Stimulated activated CD4-positive, alpha-beta T cell treated with anti-CD3 and anti-CD28 coated beads, Interleukin-15, amount 100 ng/mL, for 1 hour (primary cell): ENCODE measurements at places on chromosomes 11 and 22.

GRCh38 chr11:131686836-131687235, 316.4 kb downstream of the NTM start:
- no peak for DNase-seq

DNA sequence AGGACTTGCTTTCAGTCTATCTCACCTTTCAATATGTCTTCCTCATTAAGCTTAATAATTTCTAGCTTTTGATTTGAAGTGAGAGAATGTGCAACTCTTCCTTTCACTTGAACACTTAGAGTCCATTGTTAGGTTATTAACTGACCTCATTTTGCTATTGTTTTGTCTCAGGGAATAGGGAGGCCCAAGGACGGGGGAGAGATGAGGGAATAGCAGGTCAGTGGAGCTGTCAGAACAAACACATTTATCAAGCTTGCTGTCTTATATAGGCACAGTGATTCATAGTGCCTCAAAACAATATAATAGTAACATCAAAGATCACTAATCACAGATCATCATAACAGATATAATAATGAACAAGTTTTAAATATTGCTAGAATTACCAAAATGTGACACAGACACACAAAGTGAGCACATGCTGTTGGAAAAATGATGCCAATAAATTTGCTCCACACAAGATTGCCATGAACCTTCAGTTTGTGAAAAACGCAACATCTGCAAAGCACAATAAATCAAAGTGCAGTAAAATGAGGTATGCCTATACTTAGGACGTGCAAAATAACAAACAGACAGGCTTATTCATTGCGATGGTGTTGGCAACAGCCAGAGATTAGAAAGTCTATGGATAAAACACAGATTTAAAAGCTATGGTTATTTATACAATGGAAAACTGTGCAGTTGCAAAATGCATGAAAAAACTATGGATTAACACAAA, 106.3 kb upstream of the TEAD1 start:
- DNase-seq, result no peak

DNA sequence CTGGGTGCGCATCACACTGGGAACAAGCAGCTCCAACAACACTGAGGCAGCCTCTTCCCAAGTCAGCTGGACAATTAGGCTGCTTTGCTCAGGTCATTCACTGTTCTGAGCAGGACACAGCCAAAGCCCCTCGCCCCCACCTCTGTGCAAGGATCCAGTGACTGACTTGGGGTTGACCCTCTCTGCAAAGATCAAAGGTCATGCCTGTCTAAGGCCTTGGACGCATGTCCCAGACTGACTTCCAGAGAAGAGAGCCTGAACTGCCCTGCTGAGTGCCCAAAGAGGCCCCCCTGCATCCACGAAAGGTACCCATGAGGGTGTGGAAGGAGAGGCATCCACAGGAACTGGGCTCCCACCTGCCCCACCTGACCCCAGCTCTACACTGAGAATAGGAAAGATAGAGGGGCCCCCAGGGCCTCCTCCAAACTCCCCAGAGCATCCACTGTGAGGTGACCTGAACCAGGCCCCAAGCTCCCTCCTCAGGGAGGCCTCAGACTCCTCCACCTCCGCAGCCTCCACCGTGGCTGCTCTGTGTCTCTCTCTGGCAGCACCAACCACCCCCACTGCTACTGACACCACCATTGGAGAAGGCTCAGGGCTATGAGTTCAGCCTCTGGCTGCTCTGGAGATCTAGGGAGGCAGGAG, 53.5 kb downstream of the IGLL5 start:
- DNase-seq, result no peak

- DNase-seq, result no peak
These were observed 111.7 kb downstream of the MORC2 start for GRCh38 chr22:30856741-30857502.

DNA sequence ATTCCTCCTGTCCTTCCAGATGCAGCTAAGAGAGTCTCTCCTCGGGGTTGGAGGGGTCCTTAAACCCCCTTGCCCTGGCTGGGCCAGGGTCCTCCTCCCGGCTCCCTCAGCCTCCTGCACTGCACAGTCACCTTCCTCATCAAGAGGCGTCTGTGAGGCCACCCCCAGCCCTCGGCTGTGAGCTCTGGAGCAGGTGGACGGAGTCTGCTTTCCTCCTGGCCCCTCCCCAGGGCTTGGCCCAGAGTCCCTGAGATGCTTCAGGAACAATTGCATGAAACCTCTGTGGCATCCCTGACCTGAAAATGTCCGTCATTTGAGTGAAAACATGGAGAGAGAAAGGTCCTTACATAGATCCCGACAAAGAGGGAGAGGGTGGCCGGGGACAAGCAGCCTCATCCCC, 6.7 kb upstream of the FGF3 start:
- DNase-seq, result no peak

DNA sequence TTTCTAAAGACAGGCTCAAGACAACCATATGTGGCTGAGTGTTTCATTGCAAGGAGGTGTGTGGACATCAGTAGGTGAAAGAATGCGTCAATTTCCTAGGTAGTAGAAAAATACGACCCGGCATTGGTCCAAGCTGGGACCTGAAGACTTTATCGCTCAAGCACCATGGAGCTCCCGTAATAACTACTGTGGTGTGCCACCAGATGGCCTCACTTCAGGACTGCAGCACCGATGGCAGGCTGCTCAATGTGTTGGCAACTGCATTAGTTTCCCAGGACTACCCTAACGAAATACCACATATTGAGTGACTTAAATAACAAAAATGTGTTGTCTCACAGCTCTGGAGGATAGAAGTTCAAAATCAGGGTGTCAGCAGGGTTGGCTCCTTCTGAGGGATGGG, 72.4 kb upstream of the FAT3 start:
- DNase-seq, result no peak

GRCh38 chr11:74932797-74933196, 16.1 kb downstream of the XRRA1 start:
- DNase-seq, result no peak

- no peak for DNase-seq
These were observed 2211.8 kb downstream of the LRRC4C start for GRCh38 chr11:39247570-39248137.

GRCh38 chr22:40137132-40137531, 40.6 kb upstream of the TNRC6B start:
- no peak for DNase-seq

DNA sequence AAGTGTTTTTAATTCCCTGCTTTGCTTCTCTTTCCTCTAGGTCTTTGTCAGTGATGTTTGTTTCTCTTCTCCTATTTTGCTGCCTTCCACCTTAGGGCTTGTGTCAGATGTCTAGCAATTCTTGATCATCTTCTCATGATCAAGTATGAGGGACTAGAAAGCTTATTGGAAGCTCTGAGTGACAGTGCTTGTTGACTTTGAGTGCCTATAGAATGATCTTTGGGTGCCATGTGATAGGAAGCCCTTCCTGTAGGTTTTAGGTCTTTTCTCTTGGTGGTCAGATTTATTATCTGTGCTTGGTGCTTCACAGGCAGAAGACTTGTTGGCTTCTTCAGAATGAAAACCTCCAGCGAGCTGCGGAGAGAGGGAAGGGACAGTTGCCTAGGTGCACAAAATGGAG, 43.1 kb downstream of the BSX start:
- DNase-seq, result no peak

DNA sequence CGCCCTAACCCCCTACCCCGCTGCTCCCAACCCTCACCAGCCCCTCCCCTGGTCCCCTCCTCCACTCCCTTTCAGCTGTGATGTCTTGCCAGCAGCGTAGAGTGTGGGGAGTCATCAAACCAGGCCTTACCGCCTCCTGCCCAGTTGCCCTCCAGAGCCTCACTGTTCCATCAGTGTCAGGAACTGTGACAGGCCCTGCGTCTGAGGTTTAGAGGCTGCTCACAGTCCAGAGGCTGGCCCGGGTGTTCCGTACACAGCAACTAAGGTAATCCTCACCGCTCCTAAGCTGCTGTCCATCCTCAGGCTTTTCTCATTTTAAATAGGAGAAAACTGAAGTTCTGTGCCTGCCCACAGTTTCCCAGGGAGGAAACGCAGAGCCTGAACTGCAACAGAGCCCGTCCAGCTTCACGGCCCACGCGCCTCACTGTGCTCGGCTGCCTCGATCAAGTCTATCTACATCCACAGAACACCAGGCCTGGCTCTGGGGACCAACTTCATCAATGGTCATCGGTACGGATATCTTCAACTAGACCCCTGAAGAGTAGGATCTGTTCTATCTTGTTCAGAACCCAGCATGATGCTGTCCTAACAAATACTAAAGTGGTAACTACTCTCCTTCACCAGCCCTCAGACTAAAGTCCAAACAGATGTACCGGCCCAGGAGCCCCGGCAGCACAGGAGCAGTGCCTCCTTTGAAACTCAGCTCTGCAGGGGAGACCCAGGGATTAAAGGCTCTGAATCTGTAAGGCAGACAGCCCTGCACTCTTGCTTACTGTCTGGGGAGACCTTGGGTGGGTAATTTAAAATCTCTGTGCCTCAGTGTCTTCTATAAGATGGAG, 10.3 kb downstream of the VPS37C start:
- no peak for DNase-seq

GRCh38 chr11:65569973-65570918, at the start of gene ZNRD2:
Gene ZNRD2 (plus strand): TSS chr11:65570477. CDS start chr11:65570492, 15 bp downstream.
- peak; percentile 95 for DNase-seq

GRCh38 chr11:93715797-93716396, 25.4 kb downstream of the TAF1D start:
- no peak for DNase-seq

GRCh38 chr11:14148653-14149273, 186.2 kb downstream of the SPON1 start:
- DNase-seq, result no peak
